Panc1 (cell line): ENCODE measurements at places on chromosomes 12 and 14. TPM values are rescaled to one million over a fixed set of nuclear protein-coding genes. Genes with fewer than 3 reads are reported as not detected.

NOXRED1 gene
- total RNA-seq, result 0.10 TPM

FGF23 gene
- total RNA-seq, result not detected

RNASE1 gene
- total RNA-seq, result 0.69 TPM

HHIPL1 gene
- 2.1 TPM for total RNA-seq

DNA sequence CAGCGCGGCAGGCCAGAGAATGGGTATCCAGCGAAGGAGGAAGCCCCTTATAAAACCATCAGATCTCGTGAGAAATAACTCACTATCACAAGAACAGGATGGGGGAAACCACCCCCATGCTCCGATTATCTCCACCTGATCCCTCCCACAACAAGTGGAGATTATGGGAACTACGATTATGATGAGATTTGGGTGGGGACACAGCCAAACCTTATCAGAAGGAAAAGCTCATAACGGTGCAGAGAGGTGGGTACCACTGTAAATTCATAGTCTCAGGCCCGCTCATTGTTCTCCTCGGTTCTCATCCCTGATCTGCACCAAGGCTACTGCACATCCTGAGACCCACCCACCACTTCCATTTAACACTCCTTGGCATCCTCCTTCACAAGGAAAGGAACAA, 326.5 kb downstream of the MED13L start:
- DNase-seq, result no peak

DNA sequence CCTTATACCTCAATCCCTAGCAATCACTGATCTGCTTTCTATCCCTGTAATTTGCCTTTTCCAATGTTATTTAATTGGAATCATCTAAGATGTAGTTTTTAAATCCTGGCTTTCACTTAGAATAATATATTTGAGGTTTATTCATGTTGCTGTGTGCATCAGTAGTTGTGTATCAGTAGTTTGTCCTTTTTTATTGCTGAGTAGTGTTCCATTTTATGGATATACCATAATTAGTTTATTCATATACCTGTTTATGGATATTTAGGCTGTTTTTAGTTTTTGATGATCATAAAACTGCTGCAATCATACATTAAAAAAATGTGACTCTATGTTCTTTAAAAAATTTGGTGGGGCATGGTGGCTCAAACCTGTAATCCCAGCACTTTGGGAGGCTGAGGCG, 43.7 kb downstream of the FUT8 start:
- no peak for DNase-seq

DNA sequence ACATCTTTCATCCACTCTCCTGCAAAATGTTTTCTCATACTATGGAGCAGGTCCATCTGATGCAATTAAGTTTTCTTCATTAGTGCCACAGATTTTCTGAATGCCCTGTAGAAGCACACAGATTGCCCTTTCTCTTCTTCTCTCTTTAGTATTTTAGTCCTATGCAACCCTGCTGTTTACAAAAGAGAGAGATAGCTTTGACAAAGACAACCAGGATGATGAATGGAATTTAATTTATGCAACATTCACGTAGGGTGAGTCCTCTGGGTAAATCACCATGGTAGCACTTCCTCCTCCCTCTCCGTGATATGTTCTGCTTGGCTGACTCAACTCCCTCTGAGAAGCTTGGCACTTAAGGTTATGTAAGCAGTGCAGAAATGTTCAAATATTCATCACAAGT, 400.9 kb upstream of the PDE3A start:
- no peak for DNase-seq

- no peak for DNase-seq
These were observed at the start of gene RIPK3 for GRCh38 chr14:24339284-24340151. Gene RIPK3, minus strand, starts transcription at chr14:24339991. Its CDS starts 165 bp downstream, at chr14:24339826.

GRCh38 chr12:61846765-61847164, 413.4 kb upstream of the USP15 start:
- no peak for DNase-seq

DNA sequence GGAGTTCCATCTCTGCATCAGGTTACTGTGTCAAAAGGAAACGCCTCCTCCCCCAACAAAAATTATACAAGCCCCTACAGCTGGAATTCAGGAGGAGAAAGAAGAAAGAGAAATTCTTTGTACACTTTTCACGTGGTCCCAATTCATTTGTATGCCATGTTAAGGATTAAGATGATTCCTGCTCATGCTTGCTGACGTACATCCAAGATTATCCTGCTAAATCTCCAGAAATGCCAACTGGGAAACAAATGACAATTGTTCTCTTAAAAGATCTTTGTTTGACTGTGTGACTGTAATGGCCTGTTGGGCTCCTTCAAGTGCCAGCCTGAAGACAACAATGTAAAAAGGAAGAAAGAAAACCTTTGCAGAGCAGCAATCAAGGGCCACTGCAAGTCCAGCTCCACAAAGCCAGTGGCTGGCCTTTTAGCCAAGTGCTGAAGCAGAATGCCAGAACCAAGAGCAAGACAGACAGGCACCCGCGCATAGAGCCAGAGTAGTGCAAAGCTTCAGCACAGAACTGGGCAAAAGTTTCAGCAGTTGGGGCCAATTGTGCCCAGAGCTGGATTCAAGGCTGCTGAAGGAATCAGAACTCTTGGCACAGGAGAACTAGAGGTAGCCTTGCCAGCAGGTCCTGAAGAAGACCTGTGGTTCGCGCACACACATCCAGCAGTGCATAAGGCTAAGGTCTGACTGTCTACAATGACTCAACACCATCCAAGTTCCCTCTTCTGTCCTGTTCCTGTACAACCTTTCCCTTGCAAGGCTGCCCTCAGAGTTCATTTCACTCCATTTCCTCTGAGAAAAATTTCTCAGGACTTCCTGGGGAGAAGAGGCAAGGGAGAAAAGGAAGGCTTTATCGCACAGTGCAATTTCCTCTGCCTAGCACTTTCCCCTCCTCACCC, 209.7 kb upstream of the BMP4 start:
- no peak for DNase-seq

DNA sequence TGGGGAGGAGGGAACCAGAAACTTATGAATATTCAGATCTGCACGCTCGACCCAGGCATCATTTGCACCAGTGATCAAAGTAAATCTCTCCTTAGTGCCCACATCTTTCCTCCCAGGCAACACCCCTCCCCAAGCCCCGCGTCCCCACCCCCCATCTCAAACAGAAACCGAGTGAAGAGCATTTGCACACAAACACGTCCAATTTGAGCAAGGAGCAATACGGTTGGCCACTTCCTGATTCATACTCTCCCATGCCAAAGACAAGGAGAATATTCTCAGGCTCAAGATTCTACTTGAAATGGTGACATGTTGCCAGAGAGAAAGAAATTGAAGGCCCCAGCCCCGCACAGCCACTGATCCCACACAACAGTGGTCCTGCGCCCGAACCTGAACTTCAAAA, 7.1 kb downstream of the FOXN3 start:
- DNase-seq, result no peak

GRCh38 chr12:33676866-33677265, 237.2 kb upstream of the SYT10 start:
- no peak for DNase-seq

GRCh38 chr14:69648480-69649451, 37.4 kb downstream of the SUSD6 start:
- DNase-seq, result peak; percentile 39

DNA sequence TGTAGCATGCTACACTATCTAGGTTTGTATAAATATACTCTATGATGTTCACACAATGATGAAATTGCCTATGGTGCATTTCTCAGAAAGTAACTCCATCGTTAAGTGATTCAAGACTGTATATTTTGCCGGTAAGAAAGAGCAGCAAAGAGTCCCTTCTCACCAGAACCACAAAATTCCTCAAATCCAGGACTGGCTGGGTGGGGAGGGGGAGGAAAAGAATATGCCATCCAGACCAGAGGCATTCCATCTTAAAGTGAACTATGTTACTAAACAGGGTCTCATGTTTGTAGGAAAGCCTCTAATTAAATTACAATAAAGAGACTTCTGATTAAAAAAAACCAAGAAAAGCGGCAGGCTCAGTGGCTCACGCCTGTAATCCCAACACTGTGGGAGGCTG, 11.5 kb downstream of the UBE2N start:
- no peak for DNase-seq

DNA sequence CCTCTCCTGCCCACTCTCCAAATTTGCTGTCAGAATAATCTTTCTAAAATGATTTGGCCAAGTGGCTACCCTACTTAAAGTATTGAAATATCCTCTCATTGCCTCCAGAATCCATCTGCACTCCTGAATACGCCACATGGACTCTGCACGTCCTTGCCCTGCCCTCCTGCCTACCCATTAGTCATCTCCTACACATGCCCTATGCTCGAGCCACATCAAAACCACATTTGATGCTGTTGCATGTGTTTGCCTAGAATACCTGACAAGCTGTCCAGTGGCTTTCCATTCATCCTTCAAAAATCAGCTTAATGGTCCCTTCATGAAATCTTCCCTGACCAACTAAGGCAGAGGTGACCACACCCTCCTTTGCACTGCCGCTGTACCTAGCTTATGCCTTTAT, 17.0 kb downstream of the VCPKMT start:
- no peak for DNase-seq

- no peak for DNase-seq
These were observed 235.1 kb downstream of the NRXN3 start for GRCh38 chr14:78405079-78405856.

DNA sequence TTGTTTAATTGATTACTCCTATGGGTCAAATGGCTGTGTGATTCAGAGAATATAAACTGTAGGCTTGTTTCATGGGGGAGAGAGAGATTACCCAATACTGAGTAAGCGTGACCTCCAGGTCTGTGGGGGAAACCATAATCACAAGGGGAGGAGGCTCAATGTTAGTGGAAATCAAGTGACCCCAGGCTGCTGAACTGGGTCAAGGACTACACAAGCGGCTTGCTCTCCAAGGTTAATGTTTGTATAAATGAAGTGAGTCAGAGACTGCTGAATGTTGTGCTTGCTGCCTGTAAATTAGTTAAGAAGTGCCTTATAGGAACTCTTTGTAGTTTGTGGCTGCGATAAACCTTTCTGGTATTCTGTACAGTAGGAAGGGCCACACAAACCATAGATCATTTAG, 479.7 kb downstream of the AACS start:
- no peak for DNase-seq

- peak; percentile 39 for DNase-seq
These were observed 6.9 kb downstream of the PABPN1 start for GRCh38 chr14:23327947-23328744.
